ENCODE measurements at places on chromosomes 7 and 10.

DNA sequence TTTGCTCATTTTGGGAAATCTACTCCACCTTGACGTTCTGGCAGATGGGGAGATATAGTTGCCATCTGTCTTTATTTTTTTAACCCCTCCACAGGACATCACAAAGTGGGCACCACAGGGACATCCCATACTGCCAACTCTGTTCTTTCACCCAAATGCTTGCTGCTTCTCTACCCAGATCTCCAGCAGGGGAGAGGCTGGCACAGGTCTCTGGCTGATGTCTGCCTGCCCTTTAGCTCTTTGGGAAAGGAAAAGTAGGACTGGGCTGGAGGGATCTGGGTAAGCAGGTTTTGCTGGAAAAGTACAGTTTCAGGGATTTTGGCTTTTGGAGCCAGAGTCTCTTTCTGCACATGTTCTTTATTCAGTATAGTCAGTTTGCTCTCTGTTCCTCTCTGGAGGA, 156.7 kb downstream of the ANLN start:
- no peak for DNase-seq

GRCh38 chr7:100957832-100958421, 8.6 kb downstream of the MUC3A start:
- no peak for DNase-seq

DNA sequence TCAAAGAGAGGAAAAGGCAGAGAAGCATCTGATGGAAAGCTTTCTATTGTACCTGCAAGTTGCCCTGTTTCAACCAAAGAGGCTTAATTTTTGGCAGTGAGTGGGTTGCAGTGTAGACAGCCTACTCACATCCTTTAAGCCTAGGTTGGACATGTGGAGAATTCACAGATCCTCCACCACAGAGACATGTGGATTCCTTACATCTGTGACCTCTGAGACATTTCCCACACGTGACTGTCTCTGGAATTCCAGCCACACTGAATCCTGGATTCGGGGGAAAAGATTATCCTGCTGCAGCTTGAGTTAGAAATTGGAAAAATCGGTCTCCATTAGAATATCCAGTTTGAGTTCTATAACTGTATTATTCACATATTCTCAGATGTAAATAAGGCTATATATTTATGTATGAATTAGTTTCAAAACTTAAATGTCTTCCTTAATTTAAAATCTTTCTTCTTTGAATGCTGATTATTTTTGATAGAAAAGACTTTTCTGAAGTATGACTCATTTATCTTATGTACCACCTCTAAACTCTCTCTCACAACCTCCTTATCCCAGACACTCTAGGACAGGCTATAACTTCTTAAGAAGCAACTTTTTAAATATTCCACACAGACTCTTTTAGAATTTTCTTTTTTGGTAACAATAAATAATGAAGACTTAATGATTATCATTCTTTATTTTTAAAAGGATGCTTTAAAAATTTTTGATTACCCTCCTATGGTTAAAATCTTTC, 123.3 kb downstream of the TWIST1 start:
- no peak for DNase-seq

DNA sequence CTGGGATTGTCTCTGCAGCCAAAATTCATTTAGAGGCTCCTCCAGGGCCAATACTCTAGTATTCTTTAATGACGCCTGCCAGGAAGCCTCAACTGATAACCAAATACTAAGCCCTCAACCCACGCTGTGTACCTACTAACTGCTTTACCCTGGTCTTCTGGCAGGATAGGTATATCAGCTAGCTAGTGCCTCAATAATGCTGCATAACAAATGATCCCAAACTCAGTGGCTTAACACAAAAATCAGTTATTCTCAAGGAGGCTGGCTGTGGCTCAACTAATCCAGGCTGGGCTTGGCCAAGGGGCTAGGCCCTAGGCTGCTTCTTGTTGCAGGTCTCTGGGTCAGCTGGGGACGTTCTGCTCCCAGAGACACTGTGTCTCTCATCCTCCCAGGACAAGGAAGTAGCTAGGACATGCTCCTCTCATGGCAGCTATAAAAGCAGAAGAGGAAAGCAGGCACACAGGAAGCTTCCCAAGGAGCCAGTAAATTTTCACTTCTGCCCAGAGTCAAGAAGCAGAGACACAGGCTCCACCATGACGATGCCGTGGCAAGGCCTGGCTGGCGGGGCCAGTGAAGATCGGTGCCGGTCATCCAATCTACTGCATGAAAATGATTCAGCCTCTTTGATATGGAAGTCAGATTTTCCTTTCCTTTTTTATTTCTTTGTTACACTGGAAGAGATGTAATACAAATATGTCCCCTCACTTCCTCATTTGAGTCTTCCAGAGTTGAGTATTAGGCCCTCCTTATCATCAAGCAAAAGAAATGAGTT, 28.6 kb upstream of the COL13A1 start:
- DNase-seq: no peak

DNA sequence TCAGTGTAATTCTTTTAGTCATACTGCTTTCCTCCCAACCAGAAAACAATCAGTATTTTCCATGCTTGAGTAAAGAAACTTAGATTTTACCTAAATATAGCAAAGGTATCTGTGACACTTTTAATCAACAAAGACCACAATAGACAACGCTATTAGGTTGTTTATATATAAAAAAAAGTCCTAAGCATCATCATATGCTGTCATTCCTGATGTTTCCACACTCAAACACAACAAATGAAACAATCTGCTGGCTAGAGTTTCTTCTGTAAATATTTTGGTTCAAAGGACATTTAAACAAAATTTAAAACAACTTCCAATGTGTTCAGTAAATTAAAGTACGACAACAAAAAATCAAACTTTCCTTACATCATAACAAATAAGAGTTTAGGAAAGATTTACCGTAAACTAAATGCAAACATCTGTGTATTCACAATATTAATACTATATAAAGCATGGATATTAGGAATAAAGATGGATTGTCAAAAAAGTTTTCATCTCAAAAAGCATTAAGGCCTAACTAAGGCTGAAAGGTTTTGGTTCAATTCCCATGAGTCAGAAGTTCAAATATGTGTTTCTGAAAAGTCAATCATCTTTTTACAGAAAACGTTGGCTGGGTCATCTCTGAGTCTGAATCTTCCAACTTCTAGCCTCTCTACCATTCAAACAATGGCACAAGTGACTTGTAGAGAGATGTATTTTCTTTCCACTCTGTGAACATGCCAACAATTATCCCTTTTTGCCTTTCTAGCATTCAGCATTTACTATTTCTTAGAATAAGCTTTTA, 157.1 kb downstream of the CRPPA start:
- no peak for DNase-seq

DNA sequence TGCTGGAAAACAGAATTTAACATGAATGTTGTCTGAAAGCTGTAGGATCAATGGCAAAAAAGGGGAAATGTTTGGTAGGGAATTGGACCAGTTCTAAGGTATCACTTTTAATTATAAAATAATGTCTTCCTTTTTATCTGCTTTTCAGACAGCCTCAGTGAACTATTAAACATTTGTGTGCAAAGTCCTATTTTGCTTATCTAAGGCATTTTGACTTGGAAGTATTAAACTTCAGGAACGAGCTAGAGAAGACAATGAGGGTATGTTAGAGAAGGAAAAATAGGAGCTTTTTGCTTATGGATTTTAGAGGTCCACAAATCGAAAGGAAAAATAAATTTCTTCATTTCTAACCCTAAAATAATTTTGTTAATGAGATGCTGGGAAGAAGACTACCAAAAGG, 63.3 kb downstream of the PODXL start:
- no peak for DNase-seq

DNA sequence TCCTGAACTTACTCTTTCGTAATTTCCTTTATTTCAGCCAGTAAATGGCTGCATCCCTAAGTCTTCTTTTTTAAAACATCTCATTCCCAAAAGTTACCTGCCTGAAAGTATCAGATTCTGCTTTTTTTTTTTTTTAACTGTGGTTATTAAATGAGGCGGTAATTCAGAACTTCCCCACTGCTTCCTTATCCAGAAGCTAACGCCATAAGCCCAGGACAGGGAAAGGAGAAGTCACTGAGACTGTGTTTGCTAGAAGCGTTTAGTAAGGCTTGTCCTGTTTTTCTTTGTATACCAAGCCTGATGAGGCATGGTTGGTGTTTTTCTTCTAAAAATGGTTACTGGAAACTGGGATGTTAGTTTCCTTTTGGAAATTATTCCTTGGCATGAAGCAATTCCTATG, 197.8 kb downstream of the CELF2 start:
- no peak for DNase-seq

DNA sequence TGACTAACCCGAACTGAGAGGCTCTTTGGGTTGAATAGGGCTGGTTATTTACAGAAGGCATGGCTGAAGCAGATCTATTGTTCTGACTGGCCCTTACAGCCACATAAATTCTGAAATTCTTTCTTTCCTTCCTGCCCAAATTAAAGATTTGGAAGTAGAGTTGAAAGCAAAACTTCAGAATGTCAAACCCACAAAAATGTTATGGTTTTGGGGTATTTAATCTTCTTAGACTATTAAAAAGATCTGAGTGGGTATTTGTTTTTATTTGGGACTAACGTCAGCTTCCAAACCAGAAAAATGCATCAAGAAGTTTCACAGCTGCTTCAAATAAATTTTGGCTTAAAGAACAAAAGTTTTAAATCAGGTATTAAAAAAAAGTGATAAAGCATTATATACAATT, 124.5 kb downstream of the AHR start:
- DNase-seq: no peak

GRCh38 chr7:150465414-150465813, 15.0 kb downstream of the GIMAP8 start:
- DNase-seq: no peak

- DNase-seq: no peak
Observed at GRCh38 chr10:43042503-43043341, 34.1 kb upstream of the RET start.

DNA sequence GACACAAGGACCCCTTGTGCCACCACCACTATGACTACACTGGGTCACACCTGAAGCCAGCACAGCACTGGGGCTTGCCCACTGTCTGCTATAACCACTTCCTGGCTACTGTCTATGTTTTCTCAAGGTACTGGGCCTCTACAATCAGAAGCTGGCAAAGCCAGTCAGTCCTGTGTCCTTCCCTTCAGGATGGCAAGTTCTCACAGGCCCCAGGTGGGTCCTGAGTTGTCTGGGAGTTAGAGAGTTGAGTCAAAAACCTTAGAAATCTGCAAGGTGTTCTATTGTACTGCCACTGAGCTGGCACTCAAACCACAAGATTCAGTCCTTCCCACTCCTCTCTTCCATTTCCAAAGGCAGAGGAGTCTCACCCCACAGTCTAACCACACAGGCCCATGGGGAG, 705.5 kb downstream of the IPMK start:
- no peak for DNase-seq

- DNase-seq: no peak
Observed at GRCh38 chr7:5303591-5304505, 21.1 kb downstream of the SLC29A4 start.

GRCh38 chr10:108392286-108392685, 1227.8 kb upstream of the SORCS1 start:
- DNase-seq: no peak

Data from NCI-H187 treated with DMSO at 0.1 percent for 48 hours (cell line).